C1 segment of cervical spinal cord (tissue), 14 donors: ENCODE measurements at places on chromosomes 3 and 15.

GRCh38 chr3:30170681-30171438 lies 435.5 kb upstream of the TGFBR2 start:
- DNase-seq = no peak

GRCh38 chr15:88042047-88042446 lies 214.5 kb downstream of the NTRK3 start:
- no peak for DNase-seq

- DNase-seq = no peak
Measured at GRCh38 chr3:126617571-126617970, 37.4 kb downstream of the TXNRD3 start.

DNA sequence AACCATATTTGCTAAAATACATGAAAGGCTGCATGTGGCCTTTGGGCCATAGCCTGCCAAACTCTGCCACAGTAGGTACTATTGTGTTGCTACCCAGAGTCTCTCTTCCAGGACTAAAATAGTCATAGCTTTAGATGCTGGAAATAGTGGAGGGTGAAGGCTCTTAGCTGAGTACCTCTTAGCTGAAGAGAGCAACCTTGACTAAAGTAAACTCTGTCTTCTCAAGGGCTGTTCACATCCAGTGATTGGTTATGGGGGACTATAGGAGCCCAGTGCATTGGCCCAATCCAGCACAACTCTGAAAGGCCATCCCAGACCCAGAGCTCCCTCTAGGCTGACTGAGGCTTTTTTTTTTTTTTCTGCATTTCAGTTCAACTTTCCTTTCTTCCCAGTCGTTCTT lies 117.8 kb upstream of the ACP3 start:
- no peak for DNase-seq

- no peak for DNase-seq
Measured at GRCh38 chr3:192847941-192848340, 69.7 kb downstream of the MB21D2 start.
